ENCODE measurements at places on chromosomes 11 and 22.
A peak's percentile ranks its signal among the peaks of the same experiment; 100 is the strongest.

DNA sequence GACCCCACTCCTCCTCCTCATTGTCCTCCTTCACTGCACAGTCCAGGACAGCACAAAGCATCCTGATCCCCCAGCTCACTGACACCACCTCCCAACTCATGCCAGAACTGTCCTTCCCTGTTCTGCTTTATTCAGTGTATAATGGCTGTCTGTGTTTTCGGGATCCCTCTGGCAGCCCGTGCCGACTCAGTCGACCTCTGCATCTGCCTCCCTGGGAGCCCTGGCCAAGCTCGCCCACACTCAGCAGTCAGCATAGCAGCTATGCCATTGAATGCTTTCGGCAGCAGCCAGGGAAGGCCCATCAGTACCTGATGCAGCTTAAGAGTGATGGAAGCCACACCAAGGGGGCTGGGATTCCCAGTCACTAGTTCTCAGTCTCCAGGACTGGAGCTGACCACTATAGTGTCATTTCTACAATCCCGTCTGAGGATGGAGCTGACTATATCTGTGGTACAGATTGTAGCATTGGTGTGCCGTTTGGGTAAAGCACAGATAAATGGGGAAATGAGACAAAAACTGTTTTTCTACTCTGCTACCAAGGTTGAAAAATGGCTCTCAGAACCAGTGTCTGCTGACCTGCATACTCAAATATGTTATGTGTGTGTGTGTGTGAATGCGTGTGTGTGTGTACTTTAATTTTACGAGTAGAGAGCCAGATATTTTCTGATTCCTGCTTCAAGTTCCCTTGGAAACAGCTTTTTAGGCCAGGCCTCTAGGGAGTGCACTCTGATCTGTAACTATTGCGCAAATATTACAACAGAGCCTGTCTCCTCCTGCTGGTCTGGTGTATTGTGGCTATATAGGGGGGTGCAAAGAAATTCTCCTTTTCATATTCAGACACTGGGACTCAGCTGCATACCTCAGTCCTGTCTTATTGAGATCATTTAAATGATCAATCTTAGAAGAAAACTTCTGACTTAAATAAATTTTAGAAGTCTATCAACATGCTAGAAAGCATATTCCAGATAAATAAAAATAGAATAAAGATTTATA lies 78.8 kb upstream of the TOP3B start:
- peak; percentile 37 for DNase-seq

DNA sequence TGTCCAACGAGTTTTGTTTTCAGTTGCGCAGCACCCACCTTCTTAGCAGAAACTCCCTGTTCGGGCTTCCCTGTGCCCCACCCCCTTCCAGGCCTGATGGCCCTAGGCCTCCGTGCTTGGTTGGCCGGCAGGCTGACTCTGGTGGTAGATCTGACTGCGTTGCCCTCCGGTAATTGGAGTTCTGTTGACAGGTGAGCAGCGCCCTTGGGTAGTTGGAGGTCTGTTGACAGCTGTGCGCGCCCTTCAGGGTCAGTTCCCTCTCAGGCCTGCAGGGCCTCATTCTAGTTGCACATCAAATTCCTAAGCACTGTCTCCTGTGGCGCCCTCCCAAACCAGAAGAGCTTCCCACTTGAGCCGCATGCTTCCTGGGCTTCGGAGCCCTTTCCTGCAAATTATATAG lies 776 bp downstream of the DGCR6 start:
- no peak for DNase-seq

GRCh38 chr11:14519917-14520746 lies at the start of gene PSMA1:
PSMA1 (minus strand) TSS chr11:14520386; CDS start chr11:14520299, 87 bp downstream.
- peak; percentile 93 for DNase-seq

DNA sequence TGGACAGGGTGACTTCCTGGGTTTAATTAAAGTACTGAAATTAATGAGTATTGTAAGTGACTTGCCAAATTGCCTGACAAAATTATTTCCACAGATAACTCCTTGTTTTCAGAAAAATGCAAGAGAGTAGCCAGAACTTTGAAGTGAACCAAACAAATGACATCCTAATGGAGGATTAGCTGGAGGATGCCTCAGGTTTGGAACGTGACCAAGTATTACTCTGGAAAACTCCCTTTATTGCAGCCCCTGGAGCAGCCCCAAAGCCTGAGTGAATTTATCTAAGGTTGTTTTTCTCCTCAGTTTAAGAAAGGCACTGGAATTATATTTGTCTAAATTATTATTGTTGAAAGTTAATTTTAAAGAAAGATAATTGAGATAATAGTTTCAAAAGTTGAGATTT lies 343.6 kb upstream of the MTNR1B start:
- no peak for DNase-seq

- no peak for DNase-seq
Measured at GRCh38 chr11:36292311-36292722, 3.1 kb upstream of the COMMD9 start.

DNA sequence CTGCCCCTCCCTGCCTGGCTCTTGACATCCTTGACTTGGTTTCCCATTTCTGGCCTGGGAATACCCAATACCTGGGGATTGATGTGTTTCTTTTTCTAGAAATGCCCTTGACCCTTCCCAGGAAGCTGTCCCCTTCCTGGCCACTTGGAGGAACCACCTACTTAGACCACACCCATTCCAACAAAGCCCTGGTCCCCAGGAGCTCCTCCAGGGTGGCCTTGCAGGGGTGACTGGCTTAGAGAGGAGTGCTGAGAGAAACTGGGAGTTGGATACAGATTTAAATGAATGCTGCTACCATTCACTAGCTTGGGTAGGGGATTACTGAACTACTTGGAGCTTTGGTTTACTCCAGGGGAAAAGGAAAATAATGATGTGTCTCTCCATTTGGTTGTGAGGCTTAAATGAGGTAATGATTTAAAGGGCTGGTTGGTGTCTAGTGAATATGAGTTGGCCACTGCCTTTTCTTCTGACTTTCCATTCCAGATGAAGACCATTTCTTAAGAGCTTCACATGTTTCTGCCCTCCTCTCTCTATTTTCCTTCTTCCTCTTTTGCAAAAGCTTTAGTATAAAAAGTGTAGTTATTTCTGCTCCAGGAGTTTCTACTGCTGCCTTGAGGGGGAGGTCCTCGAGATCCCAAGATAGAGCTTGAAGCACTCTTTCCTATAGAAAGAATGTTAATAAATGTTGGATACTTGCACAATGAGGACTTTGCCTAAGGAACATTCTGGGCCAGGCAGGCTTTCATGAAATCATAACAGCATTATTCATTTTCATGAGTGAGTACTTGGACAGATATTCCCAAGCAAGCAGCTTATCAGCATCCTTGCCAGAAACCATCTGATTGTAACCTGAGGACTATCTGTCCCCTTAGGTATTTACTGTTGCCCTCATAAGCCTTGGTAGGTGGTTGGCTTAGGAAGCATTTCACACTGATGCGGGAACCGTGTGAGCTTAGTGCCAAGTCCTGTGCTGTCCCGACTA lies 22.4 kb downstream of the PANX1 start:
- DNase-seq: no peak

- no peak for DNase-seq
Measured at GRCh38 chr11:3914805-3915204, 59.3 kb downstream of the STIM1 start.

Data from head of caudate nucleus (tissue), 42 donors.